ENCODE measurements at places on chromosomes 1 and 21.

- no peak for DNase-seq
These were observed 20.3 kb downstream of the TSPAN2 start for GRCh38 chr1:115068826-115069585.

DNA sequence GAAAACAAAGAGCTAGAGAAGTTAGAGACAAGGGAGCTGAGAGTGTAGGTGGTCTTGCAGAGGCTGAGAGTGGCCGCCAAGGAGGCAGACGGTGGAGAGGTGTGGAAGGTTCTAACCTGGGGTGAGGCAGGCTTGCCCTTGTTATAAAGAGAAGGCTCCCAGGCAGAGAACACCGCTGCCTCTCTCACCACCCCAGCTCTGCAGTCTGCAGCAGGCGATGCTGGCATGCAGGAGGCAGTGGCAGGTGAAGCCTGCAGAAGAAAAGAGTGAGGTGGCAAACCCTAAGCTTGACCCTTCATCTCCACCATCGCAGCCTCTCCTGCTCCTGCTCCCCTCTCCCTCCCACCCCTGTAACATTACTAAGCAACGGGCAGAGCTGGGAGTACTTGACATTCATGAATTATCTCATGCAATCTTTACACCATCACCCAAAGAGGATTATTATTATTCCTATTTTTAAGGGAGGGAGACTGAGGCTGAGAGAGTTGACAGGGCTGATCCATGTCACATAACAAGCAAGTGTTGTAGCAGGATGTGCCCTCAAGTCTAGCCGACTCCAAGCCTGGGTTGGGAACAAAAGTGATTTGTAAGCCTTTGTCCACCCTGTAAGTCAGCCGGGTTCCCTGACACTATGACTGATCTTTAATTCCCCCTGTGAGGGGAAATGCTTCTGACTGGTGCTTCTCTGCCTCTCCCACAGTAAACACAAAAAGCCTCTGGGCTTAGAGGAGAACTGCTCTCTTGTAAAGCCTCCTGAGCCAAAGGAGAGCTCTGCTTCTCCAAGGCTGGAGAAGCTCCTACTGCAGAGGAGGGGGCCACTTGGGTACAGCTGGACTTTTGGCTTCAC, 36.1 kb downstream of the KANK4 start:
- DNase-seq: no peak

- peak; percentile 99 for DNase-seq
These were observed 68.6 kb upstream of the ERRFI1 start for GRCh38 chr1:8094481-8095241.

- DNase-seq: peak; percentile 20
These were observed 6.5 kb downstream of the INSRR start for GRCh38 chr1:156852418-156852874.

DNA sequence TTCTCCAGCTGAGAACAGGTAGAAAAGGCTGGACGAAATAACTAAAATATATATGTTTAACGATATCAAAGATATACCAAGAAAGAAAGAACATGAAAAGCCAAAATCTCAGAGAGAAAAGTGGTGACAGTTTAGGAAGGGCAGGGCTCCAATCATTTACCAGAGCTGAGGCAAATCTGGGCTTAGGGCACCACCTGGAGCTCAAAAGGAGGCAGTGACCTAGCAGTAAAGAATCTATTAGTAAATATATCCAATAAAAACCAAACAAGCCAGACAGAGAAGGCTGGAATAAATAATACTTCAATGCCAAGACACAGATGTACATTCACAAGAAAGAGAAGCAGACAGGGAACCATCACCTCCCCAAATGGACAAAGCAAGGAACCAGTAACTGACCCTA, 43.5 kb downstream of the CHIA start:
- DNase-seq: peak; percentile 20

All from mesenchymal stem cell (in vitro differentiated cells and primary cell).